ENCODE measurements at places on chromosomes 7 and 10.
A peak's percentile ranks its signal among the peaks of the same experiment; 100 is the strongest.

DNA sequence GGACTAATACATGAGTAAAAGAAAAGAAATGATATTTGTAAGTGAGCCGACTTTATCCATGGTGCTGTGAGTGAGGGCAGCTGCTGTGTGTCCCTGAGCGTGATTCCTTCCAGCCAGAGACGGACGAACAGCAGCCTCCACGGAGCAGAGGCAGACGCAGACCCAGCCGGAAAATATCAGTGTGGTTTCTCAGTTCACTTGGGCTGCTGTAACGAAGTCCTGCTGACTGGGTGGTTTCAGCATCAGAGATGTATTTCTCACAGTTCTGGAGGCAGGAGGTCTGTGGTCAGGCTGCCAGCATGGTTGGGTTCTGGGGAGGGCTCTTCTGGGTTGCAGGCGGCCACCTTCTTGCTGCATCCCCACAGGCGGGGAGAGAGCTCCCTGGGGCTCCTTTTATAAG, 375.6 kb downstream of the GLRX3 start:
- DNase-seq = no peak

DNA sequence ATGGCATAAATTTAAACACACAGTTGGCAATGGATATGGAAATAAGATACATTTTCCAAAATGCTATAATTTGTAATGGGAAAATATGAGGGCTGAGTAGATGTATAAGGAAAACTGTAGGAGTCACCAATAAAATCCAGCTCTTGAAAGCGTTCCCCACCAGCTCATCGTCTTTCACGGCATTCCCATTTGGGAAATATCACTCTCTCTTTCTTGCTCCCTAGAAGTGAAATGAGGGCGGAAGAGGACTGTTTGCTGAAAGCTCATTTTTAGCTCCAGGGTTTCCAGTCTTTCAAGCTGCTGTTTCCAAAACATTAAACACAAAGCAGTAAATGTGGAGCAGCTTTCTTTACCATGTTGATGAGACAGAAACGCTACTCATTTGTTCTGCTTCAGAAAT, 104.6 kb upstream of the SFMBT2 start:
- DNase-seq = no peak

DNA sequence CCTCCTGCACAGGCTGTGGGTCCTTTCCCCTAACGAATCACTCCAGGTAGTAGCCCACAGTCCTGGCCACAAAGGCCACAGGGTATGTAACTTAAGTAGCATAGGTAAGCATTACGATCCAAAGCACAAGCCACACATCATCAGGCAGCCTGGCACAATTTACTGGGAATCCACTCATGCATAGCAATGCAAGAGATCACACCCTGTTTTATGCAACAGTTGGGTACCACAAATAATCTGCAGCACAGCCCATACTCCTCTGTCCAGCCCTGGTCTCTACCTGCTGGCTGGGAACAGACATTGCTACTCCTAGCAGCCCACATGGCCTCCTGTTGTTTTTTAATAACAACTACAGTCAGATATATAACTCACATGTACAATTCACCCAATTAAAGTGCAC, 34.3 kb downstream of the SRPK2 start:
- DNase-seq = no peak

DNA sequence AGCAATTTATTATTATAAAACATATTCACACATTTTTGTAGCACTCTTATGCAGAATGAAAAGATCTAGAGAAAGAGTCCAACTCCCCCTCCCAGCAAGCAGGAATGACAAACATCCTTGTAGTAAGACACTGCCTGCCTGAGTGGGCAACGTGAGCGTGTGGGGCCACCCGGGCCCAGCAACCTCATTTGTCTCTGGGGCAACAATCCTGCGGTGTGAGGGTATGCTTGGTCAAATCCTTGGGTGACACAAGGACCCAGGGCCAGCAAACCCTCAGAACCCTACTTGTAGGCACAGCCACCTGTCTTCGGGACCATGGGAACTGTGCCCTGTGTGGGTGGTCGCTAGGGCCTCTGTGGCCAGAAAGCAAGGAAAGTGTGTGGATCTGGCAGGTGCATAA, 10.7 kb downstream of the RHEB start:
- no peak for DNase-seq

- DNase-seq = no peak
These were observed 202.0 kb downstream of the ANK3 start for GRCh38 chr10:60187691-60188090.

DNA sequence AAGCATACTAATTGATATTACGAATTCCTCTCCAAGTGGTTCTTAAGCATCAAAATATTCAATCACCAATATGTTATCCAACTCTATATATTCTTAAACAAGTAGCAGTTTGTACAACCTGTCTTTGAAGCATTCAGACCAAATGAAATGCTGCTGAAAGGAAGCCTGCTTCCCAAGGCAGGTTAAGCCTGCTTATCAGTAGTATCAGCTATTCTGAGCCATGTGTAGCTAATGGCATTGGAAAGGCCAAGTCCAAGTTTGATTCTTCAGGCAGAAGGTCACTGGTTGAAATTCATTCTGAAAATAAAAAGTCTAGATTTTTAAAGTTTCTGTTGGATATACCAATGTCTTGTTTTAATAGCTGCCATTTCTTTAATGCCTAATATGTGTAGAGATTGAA, 328.7 kb downstream of the LHFPL3 start:
- DNase-seq = no peak

DNA sequence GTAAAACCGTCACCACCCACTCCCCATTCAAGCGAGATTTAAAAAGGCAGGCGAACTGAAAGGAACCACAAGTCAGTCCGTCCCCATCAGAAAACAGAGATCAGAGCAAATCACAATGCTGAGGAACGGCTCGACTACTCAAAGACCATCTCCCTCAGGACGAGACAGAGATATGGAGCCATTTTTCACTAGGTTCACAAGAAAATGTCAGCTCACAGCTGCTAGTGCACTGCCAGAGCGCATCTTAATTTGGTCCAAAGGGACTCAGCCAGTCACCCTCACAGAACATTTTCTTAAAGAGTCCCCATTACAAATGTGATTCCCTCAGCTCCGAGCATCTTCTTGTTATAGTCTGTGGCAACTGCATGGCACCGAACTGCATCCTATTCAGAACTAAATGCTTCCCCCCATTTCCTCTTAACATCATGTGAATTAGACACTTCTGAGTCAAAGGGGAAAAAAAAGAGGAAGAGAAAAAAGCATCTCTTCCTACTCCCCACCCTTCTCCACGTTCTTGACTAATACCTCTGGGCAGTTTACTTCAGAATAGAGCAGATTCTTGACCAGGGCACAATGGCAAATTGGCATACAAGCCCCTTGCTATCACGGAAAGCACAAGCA, 683.9 kb downstream of the MAGI2 start:
- DNase-seq = no peak

DNA sequence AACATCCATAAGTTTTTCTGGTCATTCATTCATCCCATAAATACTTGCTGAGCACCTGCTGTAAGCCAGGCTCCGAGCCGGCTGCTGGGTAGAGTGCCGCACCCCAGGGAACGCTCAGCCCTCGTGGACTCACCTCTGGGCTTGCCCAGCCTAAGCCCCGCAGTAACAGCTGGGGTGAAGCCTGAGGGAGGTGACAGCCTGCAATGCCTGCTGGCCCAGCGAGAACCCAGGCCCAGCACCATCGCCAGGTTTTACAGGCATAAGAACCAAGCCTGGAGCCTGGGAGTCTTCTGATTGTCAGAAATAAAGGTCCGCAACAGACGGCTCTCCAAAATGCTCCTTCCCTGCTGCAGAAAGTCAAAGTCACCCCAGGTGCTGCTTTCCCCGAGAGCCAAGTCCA, 205.4 kb downstream of the ZMYND11 start:
- DNase-seq = no peak

DNA sequence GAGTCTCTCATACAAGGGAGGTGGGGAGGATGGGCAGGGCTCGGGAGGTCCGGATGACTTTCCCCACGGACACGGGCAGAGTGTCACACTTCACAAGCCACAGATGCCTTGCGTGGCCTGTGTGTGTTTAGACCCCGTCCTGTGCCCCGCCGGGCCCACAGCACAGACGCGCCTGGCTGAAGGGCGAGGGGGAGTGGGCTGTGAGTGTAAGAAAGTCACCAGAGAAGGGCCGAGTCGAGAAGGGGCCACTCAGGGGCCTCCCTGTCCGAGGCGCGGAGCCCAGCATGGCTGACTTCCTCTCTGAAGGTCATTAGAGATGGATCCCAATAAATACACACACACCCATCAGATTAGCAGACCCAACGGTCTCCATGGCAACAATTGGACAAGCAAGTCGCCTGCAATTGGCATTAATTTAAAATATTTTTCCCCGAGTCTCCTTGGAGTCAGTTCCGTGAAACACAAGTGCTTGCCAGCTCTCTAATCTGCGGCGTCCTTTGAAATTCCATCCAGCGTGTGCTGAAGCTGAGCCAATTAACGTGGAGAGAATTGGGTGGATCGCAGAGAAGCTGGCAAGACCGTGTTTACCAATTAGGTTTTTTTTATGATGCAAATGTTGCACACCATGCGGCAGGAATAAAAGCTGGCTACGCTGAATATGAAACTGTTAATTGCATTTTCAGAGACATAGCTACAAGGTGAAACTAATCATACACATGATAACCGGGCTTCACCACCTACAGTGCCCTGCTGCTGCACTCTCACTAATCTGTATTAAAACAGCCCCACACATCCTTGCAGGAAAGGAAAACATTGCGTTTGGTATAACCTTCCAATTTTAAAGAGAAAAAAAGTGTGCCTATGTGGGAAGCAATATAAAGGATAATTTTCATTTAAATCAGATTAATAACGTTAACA, 571.2 kb downstream of the PTPRN2 start:
- DNase-seq = peak; percentile 67

- DNase-seq = no peak
These were observed 3.1 kb upstream of the ABCC2 start for GRCh38 chr10:99779335-99779734.

DNA sequence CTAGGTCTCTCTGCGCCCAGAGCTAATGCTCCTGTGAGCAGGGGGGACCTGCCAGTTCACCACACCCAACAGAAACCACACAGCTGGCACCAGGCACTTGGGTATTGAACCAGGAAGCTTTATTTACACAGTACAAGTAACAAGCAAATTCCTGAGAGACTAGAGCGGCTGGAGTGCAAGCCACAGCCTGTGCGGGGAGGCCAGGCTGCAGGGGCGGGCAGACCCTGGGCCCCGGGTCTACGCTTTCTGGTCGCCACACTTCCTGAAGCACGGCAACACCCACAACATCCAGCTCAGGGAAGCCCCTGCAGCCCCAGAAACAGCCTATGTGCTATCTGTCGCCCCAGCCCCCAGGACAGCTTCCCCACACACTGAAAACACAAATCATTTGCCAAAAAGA, 125.0 kb downstream of the FAM53B start:
- DNase-seq = no peak

DNA sequence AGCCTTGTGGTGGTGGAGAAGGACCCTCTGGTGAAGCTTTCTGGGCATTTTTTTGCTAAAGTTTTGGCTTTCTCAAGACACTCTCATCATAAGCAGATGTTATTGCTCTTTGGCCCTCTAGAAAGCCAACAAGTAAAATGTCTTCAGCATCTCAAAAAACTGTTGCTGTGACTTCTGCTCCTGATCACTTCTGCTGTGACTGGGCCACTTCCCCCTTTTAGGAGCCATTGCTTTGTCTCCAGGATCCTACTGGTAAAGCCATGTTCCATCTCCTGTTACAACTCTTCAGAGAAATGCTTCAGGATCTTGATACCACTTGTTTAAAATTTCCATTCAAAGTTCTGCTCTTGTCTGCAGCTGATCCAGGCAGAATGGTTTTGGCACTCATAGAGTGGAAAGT, 10.9 kb downstream of the PARP12 start:
- no peak for DNase-seq

- DNase-seq = peak; percentile 92
These were observed at the start of gene ZEB1 for GRCh38 chr10:31318854-31319601. Gene ZEB1, plus strand, starts transcription at chr10:31319216. Its CDS starts 19 bp downstream, at chr10:31319235.

DNA sequence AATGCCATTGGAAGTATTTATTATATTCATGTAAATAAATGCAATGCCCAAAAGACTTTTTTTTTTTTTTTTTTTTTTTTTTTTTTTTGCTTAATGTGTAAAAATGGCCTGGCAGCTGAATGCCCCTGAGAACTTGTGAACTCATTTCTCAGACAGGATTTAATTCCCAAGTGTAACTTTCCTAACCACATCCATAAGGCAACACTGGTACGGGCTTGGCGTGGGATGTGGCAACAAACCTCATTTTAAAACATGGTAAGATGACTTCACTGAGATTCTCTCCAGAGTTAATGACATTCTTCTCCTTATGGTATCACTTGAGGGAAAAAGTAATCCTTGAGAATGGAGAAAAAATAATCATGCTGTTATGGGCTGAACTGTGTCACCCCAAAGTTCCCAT, 150.4 kb downstream of the DGKI start:
- no peak for DNase-seq

DNA sequence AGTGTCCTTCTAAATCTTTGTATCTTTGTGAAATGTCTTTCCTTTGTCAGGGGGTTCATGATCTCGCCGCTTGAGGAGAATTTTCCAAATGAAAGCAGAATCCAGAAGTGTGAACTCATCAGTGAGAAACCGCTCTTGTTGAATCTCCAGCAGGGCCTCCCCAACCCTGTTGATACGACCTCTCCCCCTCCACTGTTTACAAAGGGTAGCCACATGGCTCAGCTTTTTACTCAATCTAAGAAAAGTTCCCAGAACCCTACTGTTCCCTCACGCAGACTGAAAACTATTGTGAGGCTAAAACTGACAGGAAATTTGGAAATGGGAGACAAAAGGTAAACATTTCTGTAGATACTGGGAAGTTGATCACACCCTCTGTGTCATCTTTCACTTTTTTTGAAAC, 73.9 kb downstream of the SEMA3C start:
- no peak for DNase-seq

GRCh38 chr7:8362723-8363369, 70.6 kb upstream of the NXPH1 start:
- DNase-seq = no peak

All from posterior vena cava (tissue), 2 donors.